CD4-positive, alpha-beta memory T cell (primary cell): ENCODE measurements at places on chromosomes 11 and 22.

- DNase-seq: no peak
Observed at GRCh38 chr22:42959576-42960509, 55.1 kb downstream of the PACSIN2 start.

DNA sequence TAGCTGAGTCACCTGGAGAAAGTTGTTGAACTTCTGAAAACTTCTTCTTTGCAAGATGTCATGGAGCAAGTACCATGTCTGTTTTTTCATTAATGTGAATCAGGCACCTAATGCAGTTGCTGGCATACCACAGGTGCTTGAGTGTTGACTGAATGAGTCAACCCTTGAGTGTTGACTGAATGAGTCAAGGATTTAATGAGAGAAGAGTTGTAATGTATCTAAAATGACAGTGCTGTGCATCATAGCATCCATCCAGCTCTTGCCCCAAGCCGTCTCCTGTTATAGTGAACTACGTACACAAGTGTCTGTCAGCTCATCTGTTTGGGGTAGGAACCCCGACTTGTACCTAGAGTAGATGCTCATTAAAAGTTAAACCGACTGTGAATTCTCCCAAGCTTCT lies 93.1 kb downstream of the CWC15 start:
- DNase-seq: no peak

DNA sequence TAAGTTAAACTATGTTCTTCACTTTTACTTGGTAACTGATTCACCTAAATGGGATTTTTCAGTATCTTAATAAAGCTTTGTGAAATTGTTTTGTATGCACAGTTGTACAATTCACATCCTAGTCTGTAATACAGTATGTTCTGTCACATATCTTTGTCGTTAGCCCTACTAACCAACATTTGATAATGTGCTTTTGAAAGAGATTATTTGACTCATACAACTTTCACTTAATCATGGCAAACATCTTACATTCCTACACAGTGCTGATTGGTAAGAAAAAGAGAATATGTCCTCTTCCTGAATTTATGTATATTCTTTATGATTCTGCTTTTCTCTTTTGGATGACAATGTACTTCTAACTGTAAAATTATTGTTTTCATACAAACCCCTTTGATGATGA lies 234.5 kb downstream of the METTL15 start:
- DNase-seq: no peak

DNA sequence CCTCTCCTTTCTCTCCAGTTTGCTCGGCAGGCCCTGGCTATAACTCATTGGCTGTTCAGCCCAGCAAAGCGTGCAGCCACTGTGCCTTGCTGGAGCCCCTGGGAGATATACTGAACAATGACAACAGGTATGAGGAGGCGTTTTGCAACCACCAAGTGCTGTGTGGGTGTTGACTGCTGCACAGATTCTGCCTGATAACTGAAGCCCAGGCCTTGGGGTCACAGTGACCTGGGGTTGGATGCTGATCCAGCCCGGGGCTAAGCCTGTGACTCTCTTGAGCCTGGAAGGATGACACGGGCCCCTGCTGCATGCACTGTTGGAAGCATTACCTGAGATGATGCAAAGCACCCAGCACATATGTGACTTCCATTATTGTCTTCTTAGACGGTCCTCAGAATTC lies 13.7 kb upstream of the A4GALT start:
- DNase-seq: no peak

DNA sequence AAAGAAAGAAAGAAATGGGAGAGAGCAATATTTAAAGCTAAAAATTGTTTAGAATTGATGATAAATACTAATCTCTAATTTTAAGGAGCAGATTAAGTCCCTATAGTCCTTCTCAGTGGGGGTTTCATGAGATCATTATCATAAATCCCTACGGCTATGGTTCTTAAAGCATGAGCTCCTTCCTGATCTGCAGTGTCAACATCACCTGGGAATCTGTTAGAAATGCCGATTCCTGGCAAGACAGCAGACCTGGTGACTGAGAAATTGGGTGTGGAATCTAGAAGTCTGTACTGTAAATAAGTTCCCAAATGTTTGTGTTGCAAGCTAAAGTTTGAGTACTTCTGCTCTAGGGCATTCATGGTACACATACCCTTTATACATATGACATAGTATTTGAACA lies 12.6 kb downstream of the HIKESHI start:
- DNase-seq: no peak

GRCh38 chr11:61007956-61008896 lies 36.7 kb downstream of the CD6 start:
- no peak for DNase-seq

DNA sequence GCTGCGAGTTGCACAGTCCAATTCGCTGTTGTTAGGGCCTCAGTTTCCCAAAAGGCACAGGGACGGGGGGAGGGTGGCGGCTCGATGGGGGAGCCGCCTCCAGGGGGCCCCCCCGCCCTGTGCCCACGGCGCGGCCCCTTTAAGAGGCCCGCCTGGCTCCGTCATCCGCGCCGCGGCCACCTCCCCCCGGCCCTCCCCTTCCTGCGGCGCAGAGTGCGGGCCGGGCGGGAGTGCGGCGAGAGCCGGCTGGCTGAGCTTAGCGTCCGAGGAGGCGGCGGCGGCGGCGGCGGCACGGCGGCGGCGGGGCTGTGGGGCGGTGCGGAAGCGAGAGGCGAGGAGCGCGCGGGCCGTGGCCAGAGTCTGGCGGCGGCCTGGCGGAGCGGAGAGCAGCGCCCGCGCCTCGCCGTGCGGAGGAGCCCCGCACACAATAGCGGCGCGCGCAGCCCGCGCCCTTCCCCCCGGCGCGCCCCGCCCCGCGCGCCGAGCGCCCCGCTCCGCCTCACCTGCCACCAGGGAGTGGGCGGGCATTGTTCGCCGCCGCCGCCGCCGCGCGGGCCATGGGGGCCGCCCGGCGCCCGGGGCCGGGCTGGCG lies at the start of gene BCR:
TSS of gene BCR (plus strand) at position 209 of the 592 bp plus-strand sequence. CDS start 452 bp downstream, outside the sequence.
- DNase-seq: peak; percentile 62

DNA sequence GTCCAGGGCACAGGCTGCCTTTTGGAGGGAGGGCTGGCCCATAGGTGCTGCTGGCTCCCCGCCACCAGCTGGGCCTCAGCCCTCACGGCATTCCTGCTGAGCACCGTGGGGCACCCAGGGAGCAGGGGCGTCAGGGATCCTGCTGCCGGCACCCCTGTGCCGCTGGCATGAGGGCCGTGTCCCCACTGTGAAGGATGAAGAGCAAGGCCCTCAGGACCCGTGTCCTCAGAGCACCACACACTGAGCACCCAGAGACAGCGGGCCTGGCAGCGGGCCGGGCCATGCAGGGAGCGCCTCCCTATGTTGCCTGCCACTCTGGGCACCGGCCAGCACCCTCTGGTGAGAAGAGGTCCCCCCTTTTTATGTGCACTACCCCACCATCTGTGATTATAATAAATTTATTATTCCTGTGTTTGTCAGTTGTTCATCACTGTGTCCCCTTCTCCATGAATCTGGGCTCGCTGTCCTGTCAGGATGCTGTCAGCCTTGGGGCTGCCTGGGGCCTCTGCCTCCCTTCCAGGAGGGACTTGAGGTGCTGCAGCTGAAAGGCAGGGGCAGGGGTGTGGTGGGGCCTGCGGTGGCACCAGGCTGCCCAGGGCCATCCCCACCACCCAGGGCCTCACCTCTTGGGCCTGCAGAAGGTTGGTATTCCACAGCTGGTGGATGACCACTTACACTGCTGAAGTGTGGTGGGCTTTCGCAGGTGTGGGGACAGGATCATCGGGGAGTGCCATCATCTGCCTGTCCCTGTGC lies 80.0 kb downstream of the MED15 start:
- no peak for DNase-seq

GRCh38 chr11:41498726-41499125 lies 39.3 kb upstream of the LRRC4C start:
- DNase-seq: no peak

DNA sequence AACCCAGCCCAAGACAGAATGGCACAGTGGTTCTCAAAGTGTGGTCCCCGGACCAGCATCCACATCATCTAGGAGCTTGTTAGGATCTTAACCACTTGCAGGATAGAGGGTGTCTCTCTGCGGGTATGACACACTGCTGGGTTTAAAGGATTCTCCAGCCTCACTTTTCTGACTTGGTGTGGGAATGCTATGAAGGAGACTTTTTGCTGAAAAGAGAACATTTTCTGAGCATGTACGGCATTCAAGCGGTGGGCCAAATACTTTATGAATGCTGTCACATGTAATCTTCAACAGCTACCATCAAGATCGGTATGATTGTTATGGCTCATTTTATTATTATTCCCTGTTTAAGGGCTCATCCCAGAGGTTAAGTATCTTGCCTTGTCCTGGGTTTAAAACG lies 1.8 kb upstream of the CD82 start:
- no peak for DNase-seq

DNA sequence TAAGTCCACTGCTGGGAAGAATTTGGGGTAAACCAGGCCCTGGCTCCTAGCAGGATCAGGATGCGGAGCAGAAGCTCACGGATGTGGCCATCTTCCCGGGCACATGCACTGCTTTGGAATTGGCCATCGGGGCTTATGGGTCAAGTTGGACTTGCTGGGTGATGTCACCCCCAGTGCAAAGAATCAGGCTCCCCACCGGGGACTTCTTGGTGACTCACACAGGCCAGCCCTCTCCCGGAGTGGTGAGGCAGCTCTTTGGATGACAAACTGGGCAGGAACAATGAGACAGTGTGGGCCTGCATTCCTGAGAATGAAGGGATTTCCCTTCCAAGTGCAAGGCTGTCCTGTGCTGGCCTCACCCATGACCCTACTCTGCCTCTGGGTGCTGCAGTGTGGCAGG lies 128.8 kb upstream of the ANO1 start:
- DNase-seq: no peak

- no peak for DNase-seq
Observed at GRCh38 chr11:132674151-132674550, 858.1 kb downstream of the OPCML start.

GRCh38 chr11:103794262-103794661 lies 242.2 kb upstream of the DDI1 start:
- no peak for DNase-seq

DNA sequence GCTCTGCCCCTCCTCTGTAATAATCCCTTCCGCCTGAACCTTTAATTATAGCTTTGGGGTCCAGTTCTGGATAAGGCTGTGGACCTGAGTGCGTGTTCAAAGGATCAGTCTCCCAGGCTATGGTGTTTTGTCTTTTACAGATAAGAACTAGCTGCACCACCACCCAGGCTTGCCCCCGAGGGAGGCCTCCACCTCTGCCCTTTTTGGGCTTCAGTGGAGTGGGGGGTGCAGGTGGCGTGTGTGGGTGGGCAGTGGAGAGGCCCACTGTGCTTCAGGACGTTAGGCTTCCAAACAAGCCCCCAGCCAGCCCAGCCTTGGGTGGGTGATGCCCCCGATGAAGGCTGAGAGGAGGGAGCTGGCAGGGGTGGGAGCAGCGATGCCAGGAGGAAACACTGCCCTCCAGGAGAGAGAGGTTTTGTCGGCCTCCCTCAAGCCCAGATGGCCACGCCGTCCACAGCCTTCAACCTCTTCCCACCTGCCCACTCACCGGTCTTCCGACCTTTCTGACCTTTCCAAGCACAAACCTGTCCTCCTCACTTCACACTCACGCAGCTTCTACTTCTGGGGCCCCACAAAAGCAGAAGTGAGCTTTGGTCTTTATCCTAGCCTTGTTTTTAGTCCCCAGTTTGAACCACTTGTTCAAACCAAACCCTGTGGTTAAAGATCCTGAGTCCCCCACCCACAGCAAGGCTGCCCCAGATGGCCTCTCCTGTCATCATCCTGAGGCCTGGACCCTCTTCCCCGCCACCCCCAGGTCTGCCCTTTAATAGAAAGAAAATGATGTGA lies 20.4 kb downstream of the PSMD13 start:
- no peak for DNase-seq

GRCh38 chr22:32817137-32817730 lies 15.7 kb downstream of the TIMP3 start:
- DNase-seq: no peak

GRCh38 chr11:127055236-127055635 lies 54.7 kb upstream of the KIRREL3 start:
- no peak for DNase-seq

- DNase-seq: no peak
Observed at GRCh38 chr11:63017306-63017974, 1.8 kb upstream of the SLC22A8 start.
